ENCODE measurements at places on chromosomes 3 and 15. TPM values are rescaled to one million over a fixed set of nuclear protein-coding genes. Genes with fewer than 3 reads are reported as not detected.

The AMOTL2 gene
- total RNA-seq: 0.07 TPM

The SLC51A gene
- total RNA-seq: not detected

The ADAMTSL3 gene
- not detected for total RNA-seq

The PPP1R14D gene
- not detected for total RNA-seq

Data from activated T-cell treated with anti-CD3 and anti-CD28 coated beads, Interleukin-2, amount 50 U/mL, for 72 hours (primary cell).